ENCODE measurements at places on chromosomes 6 and 20.

GRCh38 chr6:41367700-41368099 lies 32.3 kb downstream of the NCR2 start:
- DNase-seq = peak; percentile 81

DNA sequence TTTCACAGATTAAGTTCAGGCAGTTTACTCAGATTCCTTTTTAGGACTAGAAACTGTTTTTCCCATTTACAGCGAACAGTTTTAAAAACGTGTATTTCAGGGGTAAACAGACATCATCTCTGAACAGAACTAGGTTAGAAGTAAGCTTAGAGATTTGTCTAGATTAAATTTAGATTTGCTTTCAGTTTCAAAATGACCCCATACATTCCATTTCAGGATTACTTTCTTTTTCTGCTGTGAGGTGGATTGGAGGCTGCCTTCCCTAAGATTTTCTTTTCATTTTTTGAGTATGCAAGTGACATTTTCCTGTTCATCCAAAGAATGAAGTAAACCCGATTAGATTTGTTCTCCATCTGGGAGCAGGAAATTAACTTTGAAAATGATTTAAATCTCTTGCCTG lies 747.2 kb downstream of the KHDRBS2 start:
- no peak for DNase-seq

- no peak for DNase-seq
Measured at GRCh38 chr6:138592749-138593123, 93.4 kb upstream of the NHSL1 start.

- no peak for DNase-seq
Measured at GRCh38 chr20:4465212-4465611, 256.5 kb upstream of the PRND start.

DNA sequence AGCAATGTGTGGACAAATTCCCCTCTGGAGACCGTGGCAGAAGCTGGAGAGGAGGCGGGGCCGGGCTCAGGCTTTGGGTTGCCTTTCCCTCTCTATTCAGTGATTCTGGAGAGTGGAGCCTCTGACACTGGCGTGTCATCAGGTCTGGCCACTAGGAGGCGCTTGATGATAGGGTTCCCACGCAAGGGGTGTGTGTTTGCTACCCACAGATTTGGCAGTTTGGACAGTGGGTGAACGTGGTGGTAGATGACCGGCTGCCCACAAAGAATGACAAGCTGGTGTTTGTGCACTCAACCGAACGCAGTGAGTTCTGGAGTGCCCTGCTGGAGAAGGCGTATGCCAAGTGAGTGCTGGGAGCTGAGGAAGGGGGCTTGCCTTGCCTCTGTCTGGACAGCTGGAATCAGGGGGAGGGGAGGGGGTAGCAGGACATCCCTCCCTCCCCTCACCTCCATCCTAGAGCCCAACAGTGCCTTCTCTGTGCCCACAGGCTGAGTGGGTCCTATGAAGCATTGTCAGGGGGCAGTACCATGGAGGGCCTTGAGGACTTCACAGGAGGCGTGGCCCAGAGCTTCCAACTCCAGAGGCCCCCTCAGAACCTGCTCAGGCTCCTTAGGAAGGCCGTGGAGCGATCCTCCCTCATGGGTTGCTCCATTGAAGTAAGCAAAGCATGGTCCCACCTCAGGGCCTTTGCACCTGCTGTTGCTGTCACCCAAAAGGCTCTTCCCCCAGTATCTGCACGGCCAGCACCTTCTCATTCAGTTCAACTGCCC lies 14.3 kb downstream of the CAPN11 start:
- DNase-seq = peak; percentile 82

DNA sequence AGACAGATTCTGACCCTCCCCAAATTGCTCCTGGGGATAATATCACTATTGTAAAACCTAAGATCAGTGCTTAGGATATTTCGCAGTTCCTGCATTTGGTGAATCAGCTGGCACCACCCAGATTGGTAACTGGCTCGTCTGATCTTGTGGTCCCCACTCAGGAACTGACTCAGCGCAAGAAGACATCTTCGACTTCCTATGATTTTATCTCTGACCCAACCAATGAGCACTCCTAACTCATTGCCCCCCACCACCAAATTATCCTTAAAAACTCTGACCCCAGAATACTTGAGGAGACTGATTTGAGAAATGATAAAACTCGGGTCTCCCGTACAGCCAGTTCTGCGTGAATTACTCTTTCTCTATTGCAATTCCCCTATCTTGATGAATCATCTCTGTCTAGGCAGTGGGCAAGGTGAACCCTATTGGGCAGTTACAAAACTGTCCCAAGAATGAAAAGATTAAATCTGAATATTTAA lies 55.7 kb upstream of the PRND start:
- no peak for DNase-seq

DNA sequence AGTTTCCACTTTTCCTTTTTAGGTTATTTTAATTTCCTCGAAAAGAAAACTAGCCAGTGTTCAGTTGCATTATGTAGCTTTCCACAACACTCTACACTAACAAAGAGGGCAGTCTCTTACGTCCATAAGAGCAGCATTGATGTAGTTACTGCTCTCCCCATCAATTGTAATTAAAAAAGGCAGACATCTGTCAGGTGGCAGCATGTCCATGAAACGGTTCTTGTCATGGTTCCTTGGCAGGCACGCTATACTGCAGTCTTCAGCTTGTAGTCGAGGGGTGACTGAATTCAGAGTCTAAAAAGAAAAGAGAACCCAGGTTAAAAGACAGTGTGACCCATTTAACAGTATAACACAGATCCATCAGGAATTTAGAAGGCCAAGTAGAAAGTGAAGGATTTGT lies 80.1 kb upstream of the THEMIS start:
- no peak for DNase-seq

DNA sequence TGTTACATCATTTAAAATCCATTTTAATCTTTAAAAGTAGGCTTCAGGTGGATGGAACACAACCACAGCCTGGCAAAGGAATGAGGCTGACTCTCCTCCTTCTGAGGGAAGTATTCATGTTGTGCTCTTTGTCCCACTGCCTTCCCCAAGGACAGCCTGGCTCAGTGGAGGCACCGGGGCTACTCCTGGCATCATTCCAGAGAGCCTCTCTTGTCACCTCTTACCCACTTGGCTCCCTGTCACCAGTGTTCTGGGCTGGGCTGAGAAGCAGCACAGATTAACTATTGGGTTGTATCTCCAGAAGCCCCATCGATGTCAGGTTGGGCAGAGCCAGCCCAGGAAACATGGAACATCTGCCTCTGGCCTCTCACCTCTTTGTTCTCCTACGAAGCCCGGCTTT lies 10.7 kb upstream of the TP53INP2 start:
- DNase-seq = no peak

- DNase-seq = no peak
Measured at GRCh38 chr6:3124667-3125066, 6.2 kb downstream of the BPHL start.

GRCh38 chr6:15691250-15691869 lies 28.5 kb upstream of the DTNBP1 start:
- DNase-seq = peak; percentile 93

DNA sequence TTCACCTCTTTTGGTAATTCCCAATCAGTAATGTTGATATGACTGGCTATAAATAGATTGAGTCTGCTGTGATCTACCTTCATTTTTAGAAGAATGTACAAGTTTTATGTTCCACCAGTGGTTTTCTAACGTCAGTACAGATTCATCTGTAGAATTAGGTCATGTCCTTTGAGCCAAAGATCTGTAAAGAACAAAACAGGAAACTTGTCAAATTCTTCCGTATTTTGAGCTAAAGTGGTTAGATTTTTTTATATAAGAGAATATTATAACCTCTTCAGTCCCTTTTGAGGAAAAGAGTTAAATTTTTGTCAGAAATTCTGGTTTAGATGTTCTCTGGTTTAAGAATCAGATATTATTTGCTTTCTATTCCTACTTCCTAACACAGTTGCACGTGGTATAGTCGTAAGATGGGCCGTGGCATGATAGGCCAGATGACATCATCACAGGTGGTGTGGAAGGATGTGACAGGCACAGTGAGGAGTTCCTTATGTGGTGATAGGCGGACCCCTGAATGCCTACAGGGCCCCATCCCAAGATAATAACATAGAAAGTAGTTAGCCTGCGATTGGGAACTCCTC lies 62.3 kb downstream of the SNX9 start:
- DNase-seq = no peak

GRCh38 chr6:88517737-88518136 lies 351.6 kb upstream of the CNR1 start:
- DNase-seq = no peak

- DNase-seq = no peak
Measured at GRCh38 chr20:58895448-58896180, 43.1 kb downstream of the GNAS start.

DNA sequence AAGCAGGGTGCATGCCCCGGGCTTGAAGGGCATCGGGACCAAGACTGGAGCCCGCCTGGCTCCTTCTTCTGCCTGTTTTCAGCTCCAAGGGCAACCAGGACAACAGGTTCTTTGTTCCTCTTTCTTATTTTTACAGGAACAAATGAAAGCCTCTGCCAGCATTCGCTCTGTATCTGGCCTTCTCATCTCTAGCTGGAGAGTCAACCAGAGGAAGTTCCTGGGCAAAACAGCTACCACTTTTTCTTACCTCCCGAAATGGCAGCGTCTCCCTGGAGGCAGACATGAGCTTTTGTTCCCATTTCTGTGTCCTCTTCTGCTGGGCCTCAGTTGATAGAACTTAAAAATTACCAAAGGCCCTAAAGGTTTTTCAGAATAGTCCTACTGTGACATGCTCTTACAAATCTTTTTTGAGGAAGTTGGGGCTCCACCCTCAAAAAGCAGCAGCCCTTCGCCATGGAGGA lies 74.1 kb upstream of the NAA20 start:
- DNase-seq = no peak

GRCh38 chr6:37103169-37104039 lies 66.5 kb upstream of the PIM1 start:
- peak; percentile 97 for DNase-seq

- no peak for DNase-seq
Measured at GRCh38 chr6:150615967-150616366, 16.3 kb downstream of the PLEKHG1 start.

DNA sequence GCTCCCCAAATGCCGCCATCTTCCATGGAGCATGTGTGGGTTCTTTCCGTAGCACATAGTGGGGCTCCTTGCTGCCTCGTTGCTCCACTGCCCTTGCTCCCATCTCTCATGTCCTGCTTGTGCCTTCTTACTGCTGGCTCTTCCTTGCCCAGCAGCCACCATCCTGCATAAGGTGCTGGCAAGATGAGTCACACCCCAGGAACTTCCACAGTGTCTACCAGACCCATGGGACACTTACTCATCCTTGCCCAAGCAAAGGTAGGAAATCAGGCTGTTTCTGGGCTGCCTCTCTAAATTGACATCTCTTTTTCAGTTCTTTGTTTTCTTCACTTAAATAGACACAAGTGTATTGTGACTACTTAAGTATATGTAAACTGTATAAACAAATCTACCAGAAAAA lies 39.4 kb upstream of the RGS17 start:
- no peak for DNase-seq

All from NCI-H748 treated with DMSO at 0.1 percent for 48 hours (cell line).